ENCODE measurements at places on chromosomes 16 and 17.

GRCh38 chr16:30459456-30459855, 13.1 kb upstream of the ITGAL start:
- no peak for DNase-seq

GRCh38 chr17:71792966-71793365, 327.9 kb upstream of the SOX9 start:
- no peak for DNase-seq

GRCh38 chr17:28371245-28372202, at the start of gene SARM1:
SARM1 (plus strand) TSS chr17:28371694; CDS start chr17:28372033, 339 bp downstream.
- peak; percentile 40 for DNase-seq

- no peak for DNase-seq
Measured at GRCh38 chr16:50152351-50152806, 727 bp upstream of the TENT4B start.

DNA sequence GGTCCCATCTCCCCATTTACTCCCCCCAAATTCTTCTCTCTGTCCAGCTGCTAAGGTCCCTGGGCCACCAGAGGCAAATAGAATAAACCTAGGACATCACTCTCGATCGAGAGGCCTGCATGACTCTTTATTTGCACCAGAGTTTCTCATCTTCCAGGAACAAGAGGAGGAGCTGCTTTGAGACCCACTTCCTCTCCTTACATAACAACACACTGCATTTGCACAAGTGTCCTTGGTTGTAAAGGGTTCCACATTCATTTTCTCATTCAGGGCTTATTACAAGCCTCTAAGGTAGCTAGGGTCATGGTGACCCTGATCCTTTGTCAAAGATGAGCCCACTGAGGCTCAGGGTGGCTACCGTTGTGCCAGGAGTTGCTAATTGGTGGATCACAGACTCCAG, 38.1 kb upstream of the RHOT1 start:
- DNase-seq: peak; percentile 36

DNA sequence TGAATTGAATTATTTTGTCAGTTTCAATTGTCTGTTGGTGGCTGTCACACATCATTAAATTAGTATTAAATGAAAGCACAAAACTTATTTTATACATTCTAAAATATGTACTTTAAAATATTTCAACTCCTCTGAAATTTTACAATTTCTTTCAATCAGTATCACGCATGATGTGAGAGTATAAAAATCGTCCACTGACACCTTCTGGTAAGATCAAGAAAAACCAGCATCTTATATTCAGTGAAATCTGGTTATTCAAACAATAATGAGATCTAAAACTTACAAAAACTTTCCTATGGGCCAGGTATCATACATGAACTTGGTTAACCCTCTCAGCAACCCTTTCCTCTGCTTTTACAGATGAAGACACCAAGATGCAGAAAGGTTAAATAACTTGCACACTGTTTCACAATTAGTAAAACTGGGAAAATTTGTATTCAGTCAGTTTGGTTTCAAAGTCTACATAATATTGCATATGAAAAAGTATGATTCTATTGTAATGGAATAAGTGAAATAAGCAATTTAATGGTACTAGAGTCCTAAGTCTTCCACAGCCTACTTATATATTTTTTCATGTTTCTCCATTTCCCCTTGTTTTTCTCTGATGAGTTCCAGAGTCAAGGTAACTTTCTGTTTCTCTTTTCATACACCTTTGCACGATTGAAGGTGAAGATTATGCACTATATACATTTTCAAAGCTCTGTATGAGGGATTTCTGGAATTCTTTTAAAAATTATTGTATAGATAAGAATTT, 58.7 kb downstream of the EFCAB5 start:
- no peak for DNase-seq

- DNase-seq: no peak
Measured at GRCh38 chr17:8237175-8237574, 10.7 kb downstream of the CTC1 start.

GRCh38 chr17:75499313-75500022, 15.9 kb downstream of the CASKIN2 start:
- no peak for DNase-seq

- no peak for DNase-seq
Measured at GRCh38 chr16:30700971-30701370, 2.0 kb downstream of the SRCAP start.

GRCh38 chr17:348012-348411, 4.6 kb downstream of the RPH3AL start:
- DNase-seq: no peak

GRCh38 chr16:57165938-57166337, 19.9 kb downstream of the PSME3IP1 start:
- DNase-seq: no peak

GRCh38 chr16:56749672-56750491, 20.0 kb downstream of the NUP93 start:
- no peak for DNase-seq

GRCh38 chr17:79214459-79214858, 139.8 kb downstream of the ENGASE start:
- no peak for DNase-seq

- DNase-seq: peak; percentile 75
Measured at GRCh38 chr17:75535119-75535537, 9.6 kb downstream of the LLGL2 start.

DNA sequence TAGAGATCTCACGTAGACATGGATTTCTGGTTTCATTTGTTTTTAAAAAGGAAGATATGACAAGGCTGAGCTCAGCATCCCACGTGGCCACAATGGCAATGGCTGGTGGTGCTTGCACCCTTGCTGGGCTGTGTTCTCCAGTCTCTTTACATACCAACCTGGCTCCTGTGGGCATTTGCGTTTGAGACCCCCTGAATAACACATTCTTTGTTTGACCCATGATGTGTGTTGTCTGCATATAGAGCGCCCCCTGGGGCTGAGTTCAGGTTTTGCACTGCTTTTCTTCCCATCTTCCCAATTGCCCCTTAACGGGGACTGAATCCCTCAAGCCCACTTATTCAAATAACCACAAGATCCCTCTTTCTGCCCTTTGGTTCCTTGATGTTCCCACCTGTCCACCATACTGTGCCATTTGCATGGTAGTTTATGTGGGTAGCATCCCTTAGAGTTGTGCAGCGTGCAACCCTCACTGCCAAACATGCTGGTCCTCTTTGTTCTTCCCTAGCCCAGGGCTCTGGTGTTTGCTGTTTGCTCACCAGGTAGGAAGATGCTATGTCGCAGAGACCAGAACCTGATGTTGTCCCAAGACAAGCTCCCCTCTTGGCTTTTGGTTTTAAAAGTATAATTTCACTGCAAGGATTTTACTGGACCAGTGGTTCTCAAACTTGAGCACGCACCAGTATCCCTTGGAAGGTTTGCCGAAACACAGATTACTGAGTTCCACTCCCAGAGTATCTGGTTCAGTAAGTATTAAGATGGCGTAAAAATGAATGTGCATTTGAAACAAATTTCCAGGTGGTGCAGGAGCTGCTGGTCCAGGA, 38.5 kb upstream of the NKD1 start:
- DNase-seq: no peak

DNA sequence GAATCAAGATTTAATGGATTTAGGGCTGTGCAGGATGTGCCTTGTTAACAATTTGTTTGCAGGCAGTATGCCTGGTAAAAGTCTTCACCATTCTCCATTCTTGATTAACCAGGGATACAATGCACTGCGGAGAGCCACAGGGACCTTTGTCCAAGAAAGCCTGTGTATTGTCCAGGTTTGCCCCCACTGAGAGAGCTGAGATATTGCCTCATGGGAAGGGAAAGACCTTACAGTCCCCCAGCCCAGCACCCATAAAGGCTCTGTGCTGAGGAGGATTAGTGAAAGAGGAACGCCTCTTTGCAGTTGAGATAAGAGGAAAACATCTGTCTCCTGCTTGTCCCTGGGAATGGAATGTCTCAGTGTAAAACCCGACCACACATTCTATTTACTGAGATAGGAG, 2169.6 kb downstream of the TP53TG3F start:
- no peak for DNase-seq

DNA sequence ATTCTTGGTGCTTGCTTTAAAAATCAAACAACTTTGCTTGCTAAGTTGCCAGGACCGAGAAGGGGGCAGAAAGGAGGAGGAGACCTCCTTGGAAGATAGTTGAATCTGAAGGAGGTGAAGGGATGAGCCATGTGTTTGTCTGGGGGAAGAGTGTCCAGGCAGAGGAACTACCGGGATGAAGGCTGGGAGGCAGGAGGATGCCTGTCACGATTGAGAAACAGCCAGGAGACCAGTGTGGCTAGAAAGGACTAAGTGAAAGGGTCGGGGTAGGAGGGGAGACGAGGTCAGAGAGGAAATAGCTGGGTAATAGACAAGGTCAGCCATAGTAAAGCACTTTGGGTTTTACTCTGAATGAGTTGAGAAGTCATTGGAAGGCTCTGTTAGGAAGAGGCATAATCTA, 38.9 kb upstream of the CSNK2A2 start:
- no peak for DNase-seq

GRCh38 chr17:75861927-75862317, 6.8 kb upstream of the WBP2 start:
- no peak for DNase-seq

DNA sequence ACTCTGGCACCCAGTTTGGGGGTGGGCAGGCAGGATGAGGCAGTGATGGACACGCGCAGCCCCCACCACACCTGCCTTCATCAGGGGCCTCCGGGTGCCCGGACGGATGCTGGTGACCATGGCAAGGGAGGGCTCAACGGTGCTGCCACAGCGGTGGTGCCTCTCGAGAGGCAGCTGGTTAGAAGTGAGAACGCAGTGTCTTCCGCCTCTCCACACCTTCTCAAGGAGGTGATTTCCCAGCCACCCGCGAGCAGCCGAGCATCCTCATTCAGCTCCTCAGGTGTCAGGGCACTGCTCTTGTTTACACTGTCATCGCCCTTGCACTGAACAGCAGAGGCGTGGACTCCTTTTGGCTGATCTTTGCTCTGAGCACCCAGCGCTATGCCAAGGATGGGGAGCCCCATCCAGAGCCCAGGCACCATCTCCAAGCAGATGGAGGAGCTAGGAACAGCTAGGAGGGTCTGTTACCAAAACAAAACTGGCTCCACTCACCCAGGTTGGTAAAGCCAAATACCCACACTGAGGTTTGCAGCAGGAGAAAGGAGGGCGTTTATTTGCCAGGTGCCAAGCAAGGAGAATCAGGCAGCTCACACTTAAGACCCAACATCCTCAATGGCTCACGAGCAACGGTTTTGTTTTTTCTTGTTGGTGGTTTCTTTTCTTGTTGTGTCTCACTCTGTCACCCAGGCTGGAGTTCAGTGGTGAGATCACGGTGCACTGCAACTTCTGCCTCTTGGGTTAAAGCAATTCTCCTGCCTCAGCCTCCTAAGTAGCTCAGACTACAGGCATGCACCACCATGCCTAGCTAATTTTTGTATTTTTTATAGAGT, 174.3 kb upstream of the TNRC6C start:
- no peak for DNase-seq

GRCh38 chr16:29962344-29962994, 590 bp downstream of the TMEM219 start:
- DNase-seq: peak; percentile 86

DNA sequence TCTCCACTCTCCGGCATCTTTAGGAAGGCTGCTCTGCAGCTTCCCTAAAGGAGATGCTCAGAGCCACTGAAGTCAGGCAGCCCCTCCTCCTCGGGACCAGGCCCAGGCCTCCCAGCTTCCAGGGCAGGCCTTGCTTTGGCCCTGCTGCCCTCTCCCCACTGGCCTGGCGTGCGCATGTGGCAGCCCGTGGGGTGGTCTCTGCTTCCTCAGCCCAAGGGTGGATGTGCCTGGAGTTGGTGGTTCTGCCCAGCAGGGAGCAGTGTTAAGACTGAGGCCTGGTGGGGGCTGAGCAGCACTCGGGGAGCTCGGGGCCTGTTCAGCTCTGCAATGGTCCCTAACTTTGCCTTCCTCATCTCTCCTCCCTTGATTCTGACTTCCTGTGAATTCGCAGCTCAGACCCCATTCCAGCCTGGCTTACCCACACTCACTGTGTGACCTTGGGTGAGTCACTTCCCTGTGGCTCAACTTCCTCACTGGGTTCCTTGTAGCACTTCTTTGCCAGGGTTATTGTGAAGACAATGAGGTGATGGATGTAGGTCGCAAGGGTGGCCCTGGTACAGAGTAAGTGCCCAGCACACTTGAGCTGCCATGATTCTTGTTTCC, 63.2 kb downstream of the NKD1 start:
- peak; percentile 81 for DNase-seq

DNA sequence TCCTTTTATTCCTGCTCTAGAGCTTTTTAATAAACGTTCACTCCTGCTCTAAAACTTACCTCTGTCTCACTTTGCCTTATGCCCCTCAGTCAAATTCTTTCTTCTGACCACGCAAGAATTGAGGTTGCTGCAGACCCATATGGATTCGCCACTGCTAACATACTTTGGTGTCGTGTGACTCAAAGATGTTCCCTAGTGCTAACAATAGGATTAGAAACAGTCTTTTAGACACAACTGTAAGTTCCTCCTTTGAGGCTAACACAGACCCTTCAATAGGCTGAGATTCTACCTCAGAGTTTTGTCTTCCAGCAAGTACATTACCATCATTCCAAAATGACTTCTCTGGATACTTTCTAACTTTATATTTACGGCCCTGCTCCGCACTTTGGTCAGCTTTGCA, 149.5 kb upstream of the COX10 start:
- DNase-seq: peak; percentile 15

GRCh38 chr16:67243481-67243880, 3.8 kb downstream of the FHOD1 start:
- DNase-seq: peak; percentile 66

DNA sequence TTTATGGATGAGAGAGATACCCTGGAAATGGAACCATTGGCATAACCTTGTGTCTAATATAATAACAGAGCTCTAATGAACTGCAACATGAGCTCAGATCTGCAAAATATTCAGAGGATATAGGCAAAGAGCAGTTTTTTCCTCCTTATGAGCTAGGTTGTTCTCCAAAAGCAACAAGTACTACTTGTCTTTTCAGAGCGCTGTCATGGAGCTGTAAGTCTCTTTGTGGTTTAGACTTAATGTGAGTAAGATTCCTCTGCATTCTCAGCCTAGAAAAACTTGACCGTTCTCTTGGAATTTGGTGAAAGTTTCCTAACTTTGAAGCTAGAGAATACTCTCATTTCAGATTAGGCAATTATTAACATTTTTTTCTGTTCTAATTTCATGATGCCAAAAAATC, 85.2 kb downstream of the FTO start:
- DNase-seq: no peak

DNA sequence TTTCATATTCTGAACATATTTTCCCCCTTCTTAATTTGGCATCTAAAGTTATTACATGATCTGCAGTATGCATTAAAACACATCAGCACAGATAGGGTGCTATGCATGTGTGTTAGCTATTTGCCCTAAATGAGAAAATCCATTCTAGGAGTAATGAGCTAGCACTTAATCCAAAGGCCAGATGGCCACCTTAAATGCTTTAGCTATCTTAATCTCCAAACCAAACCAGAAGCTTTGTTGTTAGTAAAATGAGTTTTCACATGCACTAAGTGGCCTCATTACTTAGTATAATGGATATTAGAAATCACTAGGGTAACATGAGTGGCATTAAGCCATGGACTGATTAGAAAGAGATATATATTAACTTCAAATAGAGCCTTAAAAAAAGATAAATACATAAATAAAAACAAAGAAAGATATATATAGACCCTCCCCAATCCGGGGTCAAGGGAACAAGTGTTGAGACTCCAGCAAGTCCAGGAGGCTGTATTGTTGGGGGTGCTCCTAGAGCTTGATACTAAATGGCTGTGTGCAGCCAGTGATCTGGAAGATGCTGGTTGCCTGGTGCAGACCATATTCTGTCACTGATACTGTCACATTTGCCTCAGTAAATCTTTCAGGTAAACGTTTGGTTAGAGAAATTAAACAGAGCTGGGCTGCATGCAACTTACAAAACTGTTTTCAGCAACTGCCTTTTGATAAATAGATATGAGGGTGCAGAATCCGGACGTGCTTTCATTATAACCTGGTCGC, 67.3 kb downstream of the MYH10 start:
- no peak for DNase-seq

All from suppressor macrophage treated with lipopolysaccharide for 1 hour (primary cell).